ENCODE measurements at places on chromosomes 3 and 15.

GRCh38 chr3:31465999-31466398, 66.7 kb upstream of the STT3B start:
- no peak for DNase-seq

- DNase-seq = peak; percentile 38
These were observed 10.3 kb upstream of the KIF7 start for GRCh38 chr15:89665449-89666181.

GRCh38 chr15:36571301-36571700, 8.1 kb upstream of the CDIN1 start:
- no peak for DNase-seq

- DNase-seq = no peak
These were observed 64.2 kb downstream of the SCAPER start for GRCh38 chr15:76840830-76841460.

DNA sequence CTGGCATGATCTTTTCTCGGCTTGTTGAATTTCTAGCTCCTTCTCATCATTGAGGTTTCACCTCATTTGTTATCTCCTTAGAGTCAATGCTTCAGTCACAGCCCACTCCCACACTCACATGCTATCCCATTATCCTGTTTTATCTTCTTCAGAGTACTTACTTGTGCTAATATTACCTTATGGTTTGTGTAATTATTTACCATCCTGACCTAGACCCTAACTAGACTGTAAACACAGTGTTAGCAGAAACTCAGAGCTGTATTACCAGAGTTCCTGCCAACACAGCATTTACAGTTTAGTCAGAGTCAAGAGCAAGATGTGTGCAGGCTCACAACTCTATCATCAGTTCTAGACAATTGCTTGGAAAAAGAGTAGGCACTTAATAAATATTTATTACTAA, 144.7 kb downstream of the OTOL1 start:
- no peak for DNase-seq

- DNase-seq = no peak
These were observed 15.3 kb downstream of the DNAJC13 start for GRCh38 chr3:132432639-132433038.

DNA sequence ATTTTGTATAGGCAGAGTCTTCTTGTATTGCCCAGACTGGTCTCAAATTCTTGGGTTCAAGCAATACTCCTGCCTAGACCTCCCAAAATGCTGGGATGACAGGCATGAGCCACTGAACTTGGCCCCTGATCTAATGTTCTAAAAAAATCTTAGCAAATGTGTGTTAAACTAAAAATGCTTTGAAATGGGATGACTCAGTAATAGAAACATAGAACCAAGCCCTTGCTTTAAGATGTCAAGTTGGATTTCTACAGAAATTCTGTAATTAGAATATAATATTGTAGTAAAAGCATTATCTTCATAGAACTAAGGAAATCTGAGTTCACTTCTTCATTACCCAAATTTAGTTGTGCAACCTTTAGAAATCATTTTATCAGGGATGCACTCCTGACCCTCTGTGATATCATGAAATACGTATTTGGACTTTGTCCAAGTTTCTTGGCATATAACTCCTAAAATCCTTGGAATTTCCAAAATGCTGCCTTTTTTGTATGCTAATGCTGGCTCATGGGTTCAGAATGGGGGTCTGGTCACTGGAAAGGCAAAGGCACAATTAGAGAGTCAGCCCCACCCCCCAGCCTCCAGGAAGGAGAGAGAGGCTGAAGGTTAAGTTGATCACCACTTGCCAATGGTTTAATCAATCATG, 217.3 kb downstream of the TP63 start:
- no peak for DNase-seq

DNA sequence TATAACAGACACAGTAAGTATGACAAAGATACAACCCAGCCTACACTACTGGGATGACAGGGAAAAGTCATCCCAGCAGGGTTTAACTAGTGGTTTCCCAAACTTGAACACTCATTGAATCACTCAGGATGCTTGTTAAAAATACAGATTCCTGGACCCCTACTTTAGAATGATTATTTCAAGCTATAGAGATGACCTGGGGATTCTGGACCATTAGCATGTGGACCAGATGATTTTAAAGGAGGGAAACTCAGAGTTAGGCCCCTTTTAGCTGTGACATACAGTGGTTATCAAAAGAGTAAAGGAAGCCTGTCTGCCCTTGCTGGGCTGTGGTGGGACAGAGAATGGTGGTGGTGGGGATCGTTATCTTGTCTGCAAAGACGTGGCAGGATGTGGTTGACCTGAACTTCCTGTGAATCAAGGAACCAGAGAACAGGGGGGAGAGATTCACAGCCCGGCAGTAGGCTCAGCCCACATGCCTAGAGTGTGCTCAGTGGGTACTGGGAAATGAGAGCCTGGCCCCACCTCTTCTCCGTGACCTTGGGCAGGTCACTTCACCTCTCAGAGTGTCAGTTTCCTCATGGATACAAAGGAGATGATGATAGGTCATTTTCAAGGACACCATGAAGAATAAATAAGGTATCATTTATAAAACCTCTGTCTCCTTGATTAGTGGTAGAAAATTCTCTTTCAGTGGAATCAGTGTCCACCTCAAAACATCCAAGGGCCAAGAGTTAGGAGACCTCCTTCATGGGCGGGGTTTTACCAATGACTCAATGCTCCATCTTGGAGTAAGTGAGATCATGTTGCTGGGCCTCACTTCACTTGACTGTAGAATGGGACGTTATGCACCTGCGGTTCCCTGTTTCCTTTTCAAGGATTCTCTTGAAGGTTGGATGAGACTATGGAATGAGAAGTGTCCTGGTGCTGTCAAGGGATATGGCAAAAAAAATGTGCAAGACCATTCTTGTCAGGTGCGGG, 306.5 kb downstream of the RPLP1 start:
- DNase-seq = no peak

- no peak for DNase-seq
These were observed 26.8 kb downstream of the EOGT start for GRCh38 chr3:68986496-68987208.

GRCh38 chr3:177835917-177836316, 638.6 kb upstream of the TBL1XR1 start:
- DNase-seq = no peak

GRCh38 chr3:43794776-43795175, 104.0 kb downstream of the ABHD5 start:
- no peak for DNase-seq

DNA sequence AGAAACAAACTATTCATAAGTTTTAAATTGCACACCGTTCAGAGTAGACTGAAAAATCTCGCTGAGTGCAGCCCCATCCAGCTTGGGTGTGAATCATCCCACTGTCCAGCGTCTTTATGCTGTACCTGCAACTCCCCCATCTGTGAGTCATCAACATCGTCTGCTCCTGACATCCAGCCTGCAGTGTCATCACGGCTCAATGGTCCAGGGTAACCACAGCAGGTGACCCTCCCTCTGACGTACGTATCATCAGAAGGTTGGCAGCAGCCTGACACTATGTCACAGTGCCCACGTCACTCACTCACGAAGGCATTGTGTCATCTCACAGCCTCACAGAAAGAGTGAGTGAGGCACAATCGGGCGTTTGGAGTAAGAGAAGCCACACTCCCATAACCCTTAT, 65.2 kb downstream of the TPRA1 start:
- no peak for DNase-seq

- DNase-seq = no peak
These were observed 245.1 kb upstream of the TLE3 start for GRCh38 chr15:70342554-70343548.

- DNase-seq = peak; percentile 95
These were observed 903 bp downstream of the SLC25A38 start for GRCh38 chr3:39383881-39384664.

- no peak for DNase-seq
These were observed 226.3 kb downstream of the TAFA4 start for GRCh38 chr3:68706096-68706495.

DNA sequence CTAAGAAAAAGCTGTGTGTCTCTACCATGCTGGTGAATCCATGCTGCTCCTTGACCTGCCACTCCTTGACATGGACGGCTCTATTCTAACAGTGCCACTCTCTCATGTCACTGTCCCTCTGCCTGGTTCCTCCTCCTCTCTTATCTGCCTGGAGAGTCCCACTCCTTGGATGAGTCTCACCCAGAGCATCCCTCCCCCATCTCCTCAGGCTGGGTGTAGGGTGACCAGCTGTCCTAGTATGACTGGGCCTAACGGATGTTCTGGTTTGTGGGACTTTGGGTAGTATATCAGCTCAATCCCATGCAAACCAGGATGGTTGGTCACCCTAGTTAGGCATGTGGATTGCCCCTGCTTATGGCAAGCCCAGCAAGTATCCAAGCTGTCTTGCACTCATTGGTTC, 54.3 kb downstream of the LIPC start:
- DNase-seq = no peak

- DNase-seq = peak; percentile 42
These were observed 54.4 kb upstream of the EHHADH start for GRCh38 chr3:185308126-185308754.

DNA sequence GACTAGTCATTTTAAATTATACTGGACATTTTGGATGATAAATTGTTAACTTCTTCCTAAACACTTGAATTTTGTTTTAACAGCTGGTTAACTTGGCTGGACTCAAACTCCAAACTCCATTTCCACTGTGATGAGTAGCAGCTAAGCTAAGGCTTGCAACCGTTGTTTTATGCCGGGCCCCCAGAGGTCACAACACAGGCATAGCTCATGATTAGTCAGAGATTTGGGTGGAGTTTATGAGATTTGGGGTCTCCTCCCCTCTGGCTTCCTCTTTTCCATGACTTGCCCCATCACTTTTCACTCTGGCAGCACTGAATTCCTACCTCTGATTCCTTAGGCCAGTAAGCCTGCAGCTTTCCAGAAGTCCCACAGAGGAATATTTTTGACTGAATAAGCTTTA, 12.8 kb downstream of the THAP10 start:
- no peak for DNase-seq

GRCh38 chr3:141708367-141708766, 29.7 kb upstream of the RNF7 start:
- DNase-seq = no peak

DNA sequence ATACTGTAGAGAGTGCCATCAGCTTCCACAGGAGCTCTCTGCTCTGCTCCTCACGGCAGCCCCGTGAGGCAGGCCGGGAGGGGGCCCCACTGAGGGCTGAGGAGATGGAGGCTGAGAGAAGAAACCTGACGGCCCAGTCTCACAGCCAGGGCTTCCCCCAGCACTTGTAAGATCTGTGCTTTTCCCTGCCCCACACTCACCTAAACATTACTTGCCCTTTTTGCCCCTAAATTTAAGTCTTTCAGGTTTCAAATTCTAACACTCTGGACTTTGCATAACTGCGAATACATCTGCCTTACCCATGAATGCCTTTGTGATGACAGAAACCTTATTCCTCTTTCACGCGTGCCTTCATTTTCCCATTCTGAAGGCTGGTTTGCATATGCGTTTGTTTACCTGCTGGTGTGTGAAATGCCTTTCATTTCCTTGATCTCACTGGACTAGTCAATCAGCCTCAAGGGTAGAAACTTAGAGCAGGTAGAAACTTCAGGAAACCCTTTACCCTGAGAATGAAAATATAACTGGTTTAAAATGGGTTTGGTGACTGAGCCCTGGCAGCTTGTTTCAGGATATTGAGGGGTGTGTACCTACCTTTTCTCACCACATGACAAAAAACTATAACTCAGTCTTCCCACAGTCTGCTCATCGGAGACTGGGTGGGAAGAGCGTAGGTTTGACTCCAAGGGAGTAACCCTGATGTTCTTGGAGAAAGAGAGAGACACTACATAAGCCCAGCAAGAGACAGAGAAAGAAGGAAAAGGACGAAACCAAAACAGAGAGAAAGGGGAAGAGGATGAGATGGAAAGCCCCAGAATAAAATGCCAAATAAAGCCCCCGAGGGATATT, 20.1 kb downstream of the SLC12A8 start:
- DNase-seq = no peak

- DNase-seq = no peak
These were observed 18.2 kb downstream of the DNAJB8 start for GRCh38 chr3:128448491-128448890.

DNA sequence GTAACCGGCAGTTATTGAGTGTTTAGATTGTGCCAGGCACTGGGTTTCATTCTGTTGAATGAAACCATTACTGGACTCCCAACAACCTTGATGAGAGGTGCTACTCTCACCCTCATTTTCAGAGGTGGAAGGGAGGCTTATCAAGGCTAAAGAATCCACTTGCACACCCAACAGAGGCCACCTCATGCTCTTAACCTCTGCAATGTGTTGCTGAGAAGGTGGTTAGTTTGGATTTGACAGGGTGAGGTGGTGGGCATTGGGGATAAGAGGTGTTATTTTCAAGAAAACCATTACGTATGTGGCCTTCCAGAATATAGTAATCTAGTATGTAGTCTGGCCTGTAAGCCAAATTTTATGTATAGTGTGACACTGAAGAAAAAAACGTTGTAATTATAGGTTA, 73.1 kb downstream of the FHIT start:
- no peak for DNase-seq

DNA sequence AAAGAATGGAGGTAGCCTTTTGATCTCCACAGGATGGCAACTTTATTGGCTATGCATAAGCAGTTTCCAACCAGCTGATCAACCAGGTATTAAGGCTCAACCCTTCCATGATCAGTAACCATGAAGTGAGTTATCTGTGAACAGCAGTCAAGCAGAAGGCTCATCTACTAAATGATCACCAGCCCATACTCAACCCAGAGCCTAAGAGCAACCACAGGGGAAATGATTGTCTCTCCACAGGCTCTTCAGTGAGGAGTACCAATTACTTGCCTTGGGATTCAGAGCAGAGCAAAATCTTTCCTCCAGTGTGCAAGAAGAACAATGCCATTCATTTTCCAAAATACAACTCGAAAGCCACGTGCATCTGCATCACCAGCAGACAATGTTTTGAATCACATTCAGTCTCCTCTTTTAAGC, 754.8 kb downstream of the ROBO1 start:
- no peak for DNase-seq

GRCh38 chr3:54530944-54531343, 396.9 kb downstream of the LRTM1 start:
- no peak for DNase-seq

- no peak for DNase-seq
These were observed 17.5 kb upstream of the KCTD6 start for GRCh38 chr3:58474348-58474911.

- DNase-seq = no peak
These were observed 55.5 kb upstream of the HES1 start for GRCh38 chr3:194080436-194080835.

- DNase-seq = no peak
These were observed 713.3 kb downstream of the GBE1 start for GRCh38 chr3:81048058-81048665.

- DNase-seq = no peak
These were observed 6.4 kb upstream of the SNUPN start for GRCh38 chr15:75631935-75632334.

GRCh38 chr3:119716998-119717397, 14.2 kb downstream of the CFAP91 start:
- DNase-seq = no peak

- no peak for DNase-seq
These were observed 52.2 kb upstream of the POLR2M start for GRCh38 chr15:57654153-57654852.

DNA sequence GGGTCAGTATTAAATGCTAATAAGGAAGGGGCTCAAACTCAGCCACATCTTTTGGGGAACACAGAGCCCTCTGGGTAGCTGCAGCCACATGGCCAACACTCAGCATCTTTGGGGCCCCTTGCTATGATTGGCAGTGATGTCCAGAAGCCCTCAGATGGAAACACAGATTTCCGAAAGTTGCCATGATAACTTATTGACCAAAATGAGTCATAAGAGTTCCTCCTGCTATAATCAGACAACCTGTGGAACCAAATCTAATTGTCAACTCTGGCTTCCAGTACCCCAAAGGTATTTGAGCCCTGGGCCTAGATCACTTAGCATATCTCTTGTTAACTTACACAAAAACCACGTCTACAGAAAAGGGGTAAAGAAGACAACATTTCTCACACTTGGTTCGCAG, 392.2 kb downstream of the KCNH8 start:
- DNase-seq = no peak
